ENCODE measurements at places on chromosomes 5 and 9.

DNA sequence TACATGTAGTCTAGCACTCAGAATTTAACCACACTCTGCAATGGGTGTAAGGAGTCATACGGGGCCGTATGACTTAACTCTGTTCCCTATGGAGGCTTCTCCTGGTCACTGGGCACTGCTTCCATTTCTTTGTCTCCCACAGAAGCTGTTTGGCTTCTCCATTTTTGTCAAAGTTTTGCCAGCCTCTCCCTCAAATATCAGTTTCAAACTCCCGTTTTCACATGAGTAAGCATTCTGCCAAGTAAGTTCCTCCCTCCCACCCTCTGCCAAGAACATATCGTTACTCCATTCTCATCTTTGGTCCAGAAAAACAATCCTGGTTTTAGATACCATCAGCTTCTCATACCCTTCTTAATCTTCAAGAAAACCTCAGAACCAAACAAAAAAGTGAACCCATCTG lies 6.1 kb downstream of the AFAP1L1 start:
- no peak for DNase-seq

DNA sequence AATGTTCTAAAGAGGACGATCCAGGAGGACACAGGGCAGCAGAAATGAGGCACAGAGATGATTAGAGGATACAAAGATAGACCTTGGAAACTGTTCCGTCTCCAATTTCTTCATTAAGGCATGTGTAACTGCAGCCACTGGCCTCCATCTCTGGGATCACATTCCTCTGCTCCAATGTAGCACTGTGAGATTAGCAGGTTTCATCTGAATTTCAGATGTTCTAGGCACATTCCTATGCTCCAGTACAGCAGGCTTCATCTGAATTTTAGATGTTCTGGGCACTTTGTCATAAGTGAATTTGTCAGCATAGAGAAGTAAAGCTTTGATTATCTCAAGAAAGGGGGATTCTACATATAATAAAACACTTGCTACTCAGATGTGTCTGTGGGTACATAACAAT lies 671.4 kb downstream of the MTRR start:
- no peak for DNase-seq

GRCh38 chr5:114335391-114335790 lies 26.5 kb upstream of the KCNN2 start:
- DNase-seq = no peak

- no peak for DNase-seq
These were observed 88.1 kb upstream of the ADAMTSL1 start for GRCh38 chr9:18385696-18386490.

GRCh38 chr5:147925020-147925419 lies 18.7 kb upstream of the C5orf46 start:
- DNase-seq = peak; percentile 49

DNA sequence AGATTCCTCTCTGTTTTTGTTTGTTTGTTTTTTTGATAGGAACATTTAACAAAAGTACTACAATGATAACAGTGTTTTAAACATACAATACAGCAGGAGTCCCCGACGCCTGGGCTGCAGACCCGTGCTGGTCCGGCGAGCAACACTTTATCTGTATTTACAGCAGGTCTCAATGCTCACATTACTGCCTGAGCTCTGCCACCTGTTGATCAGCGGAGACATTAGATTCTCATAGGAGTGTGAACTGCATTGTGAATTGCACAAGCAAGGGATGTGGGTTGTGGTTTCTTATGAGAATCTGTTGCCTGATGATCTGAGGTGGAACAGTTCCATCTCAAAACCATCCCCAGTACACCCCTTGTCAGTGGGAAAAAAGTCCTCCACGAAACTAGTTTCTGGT lies 1068.5 kb upstream of the CDH10 start:
- DNase-seq = peak; percentile 46

DNA sequence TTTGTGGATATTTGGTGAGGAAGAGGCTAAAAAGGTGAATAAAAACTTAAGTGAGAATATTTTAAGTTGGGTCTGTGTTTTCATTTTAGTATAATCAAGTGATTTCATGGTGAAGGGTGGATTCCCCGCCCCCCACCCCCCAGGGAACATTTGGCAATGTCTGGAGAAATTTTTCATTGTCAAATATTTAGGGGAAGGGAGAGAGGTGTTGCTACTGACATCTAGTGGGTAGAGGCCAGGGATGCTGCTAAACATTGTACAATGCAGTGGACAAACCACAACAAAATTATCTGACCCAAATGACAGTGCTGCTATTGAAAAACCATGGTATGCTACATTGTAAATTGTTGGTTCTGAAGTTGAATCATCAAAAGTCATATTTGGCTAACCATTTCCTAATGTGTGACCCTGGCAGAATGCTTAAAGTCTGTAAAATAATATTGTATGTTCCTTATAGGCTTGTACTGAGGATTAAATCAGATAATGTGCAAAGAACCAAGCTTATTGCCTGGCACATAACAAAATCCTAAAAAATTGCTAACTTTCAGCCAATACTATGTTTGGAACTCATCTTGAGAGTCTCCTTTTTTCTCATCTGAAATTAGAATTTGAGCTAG lies 5.6 kb downstream of the C5orf24 start:
- DNase-seq = no peak

DNA sequence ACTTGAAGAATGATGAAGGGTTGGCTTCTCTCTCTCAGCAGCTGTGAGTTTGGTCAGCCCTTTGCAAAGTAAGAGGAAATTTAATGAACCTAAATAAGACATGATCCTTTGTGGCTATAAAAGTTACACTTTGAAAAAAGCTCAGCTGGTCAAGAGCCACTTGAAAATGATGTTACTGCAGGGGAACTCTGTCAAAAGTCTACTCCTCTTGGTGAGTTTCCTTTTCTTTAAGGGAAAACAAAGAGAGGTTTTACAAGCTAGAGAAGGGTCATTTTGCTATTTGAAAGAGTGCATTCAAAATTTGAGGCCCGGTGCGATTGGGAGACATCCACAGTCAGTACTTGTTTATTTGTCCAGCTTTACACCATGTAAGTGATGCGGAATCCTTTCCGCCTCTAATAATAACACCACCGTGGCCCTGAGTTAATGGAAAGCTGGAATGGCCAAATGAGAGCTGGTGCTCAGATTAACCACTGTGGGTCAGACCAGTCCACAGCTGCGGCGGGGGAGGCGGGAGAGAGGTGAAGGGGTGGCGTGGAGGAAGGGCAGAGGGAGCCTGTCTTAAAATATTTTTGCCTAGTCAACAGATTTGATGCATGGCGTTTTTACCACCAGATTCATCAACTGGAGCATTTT lies 404.0 kb downstream of the TLE4 start:
- peak; percentile 19 for DNase-seq

DNA sequence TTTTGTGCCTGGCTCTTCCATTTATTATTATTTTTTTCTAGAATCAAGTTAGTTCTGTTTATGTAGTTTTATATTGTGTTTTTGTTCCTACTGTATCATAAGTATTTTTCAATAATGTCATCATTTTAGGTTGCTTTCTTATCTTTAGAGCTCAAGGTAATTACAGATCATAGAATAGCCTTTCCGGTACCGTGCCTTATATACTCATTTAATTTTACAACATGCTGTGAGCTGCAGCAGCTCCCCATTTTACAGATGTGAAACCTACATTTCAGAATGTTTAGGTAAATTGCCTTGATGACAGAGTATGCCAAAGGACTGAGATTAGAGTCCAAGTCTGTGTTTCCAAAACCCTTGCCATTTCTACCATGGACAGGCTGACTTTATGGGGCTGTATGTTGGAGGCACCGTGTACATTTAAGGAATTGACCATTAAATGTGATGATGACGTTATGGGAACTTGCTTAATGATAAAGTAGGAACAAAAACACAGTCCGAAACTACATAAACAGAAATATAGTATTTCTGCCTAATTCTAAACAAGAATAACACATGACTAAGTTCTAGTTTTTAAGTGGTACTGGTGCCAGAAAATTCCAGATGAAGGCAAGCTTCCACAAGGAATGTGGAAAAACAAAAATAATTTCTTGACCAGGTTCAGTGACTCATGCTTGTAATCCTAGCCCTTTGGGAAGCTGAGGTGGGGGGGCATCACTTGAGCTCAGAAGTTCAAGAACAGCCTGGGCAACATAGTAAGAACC lies 97.7 kb downstream of the IQGAP2 start:
- no peak for DNase-seq

GRCh38 chr9:85425153-85425611 lies 316.6 kb downstream of the AGTPBP1 start:
- peak; percentile 95 for DNase-seq

DNA sequence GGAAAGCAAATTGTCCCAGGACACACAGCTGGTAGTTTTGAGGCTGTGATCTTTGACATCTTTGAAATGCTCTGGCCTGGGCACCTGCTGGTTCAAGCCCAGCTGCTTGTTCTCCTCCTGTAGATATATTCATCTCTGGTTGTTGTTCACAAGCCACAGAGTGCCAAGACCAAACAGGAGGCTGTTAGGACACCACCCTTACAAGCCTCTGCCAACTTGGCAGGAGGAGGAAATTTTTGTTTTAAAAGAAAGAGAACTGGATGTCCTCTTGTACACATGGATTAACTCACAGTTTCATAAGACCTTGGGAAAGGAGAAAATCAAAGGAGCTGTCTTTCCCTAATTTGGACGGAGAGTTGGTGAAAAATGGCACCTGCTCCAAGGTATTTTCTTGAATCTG lies 8.5 kb upstream of the ZFP62 start:
- no peak for DNase-seq

DNA sequence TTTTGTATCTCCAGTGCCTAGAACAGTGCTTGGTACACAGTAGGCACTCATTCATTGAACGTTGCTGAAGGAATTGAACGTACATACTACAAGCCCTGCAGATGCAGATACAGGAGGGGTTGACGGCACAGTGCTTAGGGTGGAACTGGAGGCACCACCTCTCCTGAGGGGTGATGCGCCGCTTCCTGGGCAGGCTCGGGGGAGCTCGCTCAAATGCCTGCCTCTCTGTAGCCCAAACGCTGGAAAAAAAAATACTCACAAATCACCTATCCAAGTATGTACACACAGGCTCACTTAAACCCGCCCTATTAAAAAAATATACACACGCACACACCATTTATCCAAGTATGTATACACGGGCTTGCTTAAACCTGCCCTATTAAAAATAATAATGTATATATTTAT lies 536 bp upstream of the COMMD10 start:
- peak; percentile 48 for DNase-seq

GRCh38 chr9:94934816-94935328 lies 208.4 kb downstream of the AOPEP start:
- DNase-seq = no peak

GRCh38 chr9:109585796-109586195 lies 87.7 kb upstream of the PTPN3 start:
- no peak for DNase-seq

DNA sequence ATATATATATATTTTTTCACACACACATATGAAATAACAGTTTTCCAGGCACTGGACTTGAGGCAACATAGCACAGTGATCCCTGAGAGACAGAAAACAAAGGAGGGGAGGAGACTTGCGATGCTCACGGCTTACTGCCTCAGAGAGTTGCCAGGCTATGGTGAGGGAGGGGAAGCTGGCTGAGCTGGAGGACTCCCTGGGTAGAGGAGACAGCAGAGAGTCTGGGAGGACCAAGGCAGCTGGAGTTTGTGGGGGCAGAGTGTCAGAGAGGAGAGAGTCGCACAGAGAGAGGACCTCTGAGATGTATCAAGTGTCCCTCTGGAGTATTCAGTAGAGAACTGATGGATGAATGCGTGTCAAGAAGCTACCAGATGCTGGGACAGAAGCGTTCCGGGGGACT lies 23.1 kb upstream of the QSOX2 start:
- DNase-seq = no peak

DNA sequence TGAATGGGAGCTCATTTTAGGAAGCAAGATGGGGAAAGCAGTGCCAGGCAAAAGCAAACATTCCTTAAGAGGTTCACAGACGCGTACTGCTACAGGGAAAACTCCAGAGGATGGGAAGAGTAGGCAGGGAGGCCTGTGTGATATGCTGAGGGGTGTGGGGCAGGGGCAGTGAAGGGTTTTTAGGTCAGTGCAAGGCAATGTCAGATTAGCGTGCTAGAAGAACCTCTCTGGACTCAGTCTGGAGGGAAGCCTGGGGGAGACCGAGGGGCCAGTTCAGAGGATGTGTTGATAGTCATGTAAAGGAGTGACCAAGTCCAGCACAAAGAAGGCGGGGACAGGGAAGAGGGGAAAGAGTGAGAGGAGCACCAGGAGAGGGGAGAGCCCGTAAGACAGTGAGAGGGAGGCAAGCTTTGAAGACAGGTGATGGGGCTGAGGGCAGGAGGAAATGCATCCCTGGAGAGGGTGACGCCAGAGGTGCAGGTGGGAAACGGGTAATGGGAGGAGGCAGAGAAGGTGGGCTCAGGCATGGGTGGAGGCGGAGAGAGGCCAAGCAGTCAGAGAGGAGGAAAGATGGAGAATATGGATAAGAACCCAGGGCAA lies 134.5 kb downstream of the MTX3 start:
- DNase-seq = no peak

DNA sequence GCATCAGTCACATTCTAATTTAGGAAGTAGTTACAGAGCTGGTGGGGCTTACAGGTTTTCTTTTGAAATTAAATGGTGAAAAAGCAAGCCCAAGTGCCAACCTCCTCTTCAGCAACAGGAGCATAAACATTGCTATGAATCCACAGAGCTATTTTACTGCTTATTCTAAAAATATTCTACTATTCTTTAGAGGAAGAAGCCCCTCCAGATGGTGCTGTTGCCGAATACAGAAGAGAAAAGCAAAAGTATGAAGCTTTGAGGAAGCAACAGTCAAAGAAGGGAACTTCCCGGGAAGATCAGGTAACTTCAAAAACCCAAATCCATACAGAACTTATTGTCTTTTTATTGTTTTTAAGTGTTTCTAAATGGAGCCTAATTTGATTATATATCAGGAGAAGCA lies 202.8 kb downstream of the CWC27 start:
- DNase-seq = no peak

DNA sequence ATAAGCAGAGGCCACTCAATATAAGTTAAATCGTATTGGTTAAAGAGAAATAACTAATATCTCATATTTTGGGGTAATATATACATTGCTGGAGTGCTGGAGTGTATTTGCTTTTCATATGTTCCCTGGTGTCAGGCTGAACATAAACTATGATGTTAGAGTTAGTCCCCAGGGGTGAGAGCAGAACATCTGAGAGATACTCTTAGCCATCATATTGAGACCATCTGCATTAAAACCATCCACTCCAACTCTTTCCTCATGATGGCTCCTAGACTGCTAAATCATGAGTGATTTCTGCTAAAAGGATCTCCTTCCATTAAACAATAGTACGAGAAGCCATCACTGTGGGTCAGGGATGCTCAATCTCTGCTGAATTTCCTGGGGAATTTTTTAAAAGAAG lies 436.2 kb downstream of the DTWD2 start:
- DNase-seq = no peak

DNA sequence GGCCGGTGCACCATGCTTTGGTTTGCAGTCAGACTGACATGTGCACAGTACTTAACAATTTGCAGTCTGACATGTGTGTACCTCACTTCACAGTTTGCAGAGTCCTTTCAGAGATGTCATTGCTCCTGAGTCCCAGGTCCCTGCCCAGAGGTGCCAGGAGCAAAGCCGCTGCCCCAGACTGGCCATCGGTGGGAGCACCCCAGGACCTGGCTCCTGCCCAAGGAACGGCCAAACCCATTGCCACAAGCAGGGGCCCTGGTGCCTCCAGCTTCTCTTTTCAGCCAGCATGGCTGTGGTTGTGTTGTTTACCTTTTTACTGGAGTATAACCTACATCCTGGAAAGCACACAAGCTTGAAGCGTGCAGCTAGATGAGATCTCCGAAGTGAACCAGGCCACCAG lies 28.6 kb downstream of the RASGEF1C start:
- no peak for DNase-seq
